Hypothalamus (tissue), 51 donors: ENCODE measurements at places on chromosomes 5 and 9.
A peak's percentile ranks its signal among the peaks of the same experiment; 100 is the strongest.

DNA sequence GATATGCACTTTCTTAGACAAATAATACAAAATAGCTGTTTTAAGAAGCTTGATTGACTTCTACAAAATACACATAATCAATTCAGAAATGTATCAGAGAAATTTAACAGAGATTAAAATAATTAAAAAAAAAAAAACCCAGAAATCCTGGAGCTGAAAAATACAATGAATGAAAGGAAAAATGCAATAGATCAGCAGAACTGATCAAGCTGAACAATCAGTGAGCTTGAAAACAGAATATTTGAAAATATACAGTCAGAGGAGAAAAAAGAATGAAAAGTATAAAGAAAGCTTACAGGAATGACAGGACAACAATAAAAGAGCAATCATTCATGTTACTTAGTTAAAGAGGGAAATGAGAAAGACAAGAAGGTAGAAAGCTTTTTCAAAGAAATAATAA, 41.7 kb upstream of the IL33 start:
- DNase-seq: no peak

DNA sequence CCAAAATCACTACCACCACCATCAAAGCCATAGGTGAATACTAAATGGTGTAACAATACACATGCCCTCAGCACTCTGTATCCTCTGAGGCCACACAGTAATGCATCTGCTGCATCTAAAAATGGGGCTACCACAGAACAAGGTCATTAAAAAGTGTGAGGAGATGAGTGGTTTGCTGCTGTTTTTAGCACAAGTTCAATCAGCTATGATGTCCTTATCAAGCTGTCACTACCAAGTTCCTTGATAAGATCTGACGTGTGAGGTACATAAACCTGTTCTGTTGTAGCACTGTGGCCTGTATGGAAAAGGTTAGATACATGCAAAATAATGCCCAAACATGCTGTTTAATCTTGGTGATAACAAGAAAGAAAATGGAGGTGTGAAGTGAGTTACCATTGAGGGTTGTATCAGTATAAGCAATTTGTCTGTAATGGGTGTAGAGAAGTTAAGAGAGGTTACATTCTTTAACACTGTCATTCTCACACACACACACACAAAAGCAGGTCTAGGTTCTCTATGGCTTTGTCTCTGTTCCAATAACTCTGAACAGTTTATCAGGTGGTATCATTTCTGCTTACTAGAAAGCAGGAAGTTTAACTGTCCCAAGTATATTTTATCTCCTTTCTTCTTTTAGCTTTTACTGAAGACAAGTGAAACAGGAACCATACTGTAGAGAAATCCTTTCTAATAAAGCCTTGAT, 252.9 kb downstream of the CWC27 start:
- no peak for DNase-seq

GRCh38 chr9:130368631-130369103, 76.1 kb upstream of the ASS1 start:
- no peak for DNase-seq

- DNase-seq: no peak
These were observed 123.7 kb downstream of the NTRK2 start for GRCh38 chr9:84793251-84793650.

DNA sequence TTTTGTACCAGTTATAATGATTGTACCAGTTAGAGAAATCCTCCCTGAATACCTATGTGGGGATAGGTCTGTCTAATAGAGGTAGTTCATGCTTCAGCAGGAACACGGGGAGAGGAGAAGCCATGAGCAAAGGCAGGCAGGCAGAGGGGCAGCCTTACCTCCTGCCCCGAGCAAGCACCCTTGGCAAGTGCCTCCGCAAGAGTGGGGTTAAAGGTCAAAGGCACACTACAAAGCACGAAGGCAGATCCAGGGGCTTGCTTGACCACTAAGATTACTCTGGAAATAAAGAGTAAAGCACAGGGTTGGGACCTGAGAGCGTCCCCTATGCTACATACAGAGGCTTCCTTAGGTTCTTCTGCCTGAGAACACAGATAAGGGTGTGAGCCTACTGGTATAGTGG, 100.9 kb downstream of the SEMA6A start:
- no peak for DNase-seq

- no peak for DNase-seq
These were observed 662.2 kb upstream of the CTNND2 start for GRCh38 chr5:12566441-12566840.

DNA sequence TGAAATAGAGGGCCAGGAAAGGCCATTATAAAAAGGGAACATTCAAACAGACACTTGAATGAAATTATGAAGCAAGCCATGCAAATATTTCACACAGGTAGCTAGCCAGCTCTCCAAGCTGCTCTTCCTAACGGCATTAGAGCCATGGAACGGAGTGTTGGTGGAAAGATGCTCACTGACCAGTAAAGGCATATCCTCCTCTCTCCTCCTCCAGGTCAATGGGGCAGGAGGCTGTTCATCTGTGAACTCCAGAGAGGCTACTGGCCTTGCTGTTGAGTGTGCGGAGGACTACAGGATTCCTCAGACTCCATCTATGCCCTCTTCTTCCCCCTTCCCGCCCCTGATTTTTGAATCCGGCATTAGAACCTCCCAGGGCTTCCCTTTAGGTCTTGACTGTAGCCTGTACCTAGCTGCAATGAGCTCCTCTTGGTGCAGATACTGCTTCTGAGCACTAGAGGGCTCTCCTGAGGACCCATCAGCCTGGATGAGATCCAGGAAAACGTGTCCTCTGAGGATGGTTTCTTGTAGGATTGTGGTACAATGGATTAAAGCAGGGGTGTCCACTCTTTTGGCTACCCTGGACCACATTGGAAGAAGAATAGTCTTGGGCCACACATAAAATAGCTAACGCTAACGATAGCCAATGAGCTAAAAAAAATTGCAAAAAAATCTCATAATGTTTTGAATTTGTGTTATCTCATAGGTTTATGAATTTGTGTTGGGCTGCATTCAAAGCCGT, 162.2 kb downstream of the SREK1 start:
- no peak for DNase-seq

GRCh38 chr5:16406023-16406422, 59.6 kb downstream of the ZNF622 start:
- DNase-seq: no peak

GRCh38 chr9:130209422-130209821, 37.2 kb downstream of the NCS1 start:
- no peak for DNase-seq

- DNase-seq: no peak
These were observed 293.0 kb downstream of the ZNF608 start for GRCh38 chr5:124453221-124454051.

GRCh38 chr5:115842089-115842935, 577 bp downstream of the AP3S1 start:
- no peak for DNase-seq

DNA sequence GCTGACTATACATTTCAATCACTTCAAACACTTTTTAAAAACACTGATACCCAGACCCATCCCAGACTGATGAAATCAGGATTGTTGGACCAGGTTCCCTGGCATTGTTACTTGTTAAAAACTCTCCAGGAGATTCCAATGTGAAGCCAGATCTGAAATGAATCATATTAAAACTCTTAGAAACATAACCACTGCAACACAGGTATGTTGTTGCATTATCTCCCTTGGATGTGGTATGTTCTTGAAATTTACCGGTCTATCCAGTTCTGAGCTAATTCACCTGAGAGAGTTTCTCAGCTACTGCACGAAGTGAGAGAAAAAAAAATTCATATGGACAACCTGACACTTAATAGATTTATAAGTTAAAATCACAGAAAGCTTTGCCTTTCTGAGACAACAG, 21.8 kb downstream of the MEF2C start:
- no peak for DNase-seq

GRCh38 chr5:168316139-168316578, 24.7 kb downstream of the WWC1 start:
- no peak for DNase-seq

- DNase-seq: no peak
These were observed 128.2 kb downstream of the OLFM1 start for GRCh38 chr9:135215571-135216161.

DNA sequence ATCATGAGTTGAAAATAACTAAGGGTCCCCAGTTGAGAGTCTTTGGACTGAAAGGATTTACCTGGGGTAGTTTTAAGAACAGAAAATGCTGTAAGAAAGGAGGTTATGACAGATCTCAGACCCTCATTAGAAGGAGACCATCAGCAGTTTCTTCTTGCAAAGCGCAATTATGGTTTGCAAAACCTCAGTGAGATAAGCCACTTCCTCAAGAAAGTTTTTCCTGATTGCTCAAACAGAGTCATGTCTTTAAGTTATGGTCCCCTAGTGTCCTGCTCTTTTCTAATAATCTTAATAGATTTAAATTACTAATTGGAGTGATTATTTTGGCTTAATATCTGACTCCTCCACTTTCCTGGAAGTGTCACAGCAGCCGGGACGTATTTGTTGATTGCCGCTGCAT, 293.2 kb upstream of the KLF4 start:
- no peak for DNase-seq

DNA sequence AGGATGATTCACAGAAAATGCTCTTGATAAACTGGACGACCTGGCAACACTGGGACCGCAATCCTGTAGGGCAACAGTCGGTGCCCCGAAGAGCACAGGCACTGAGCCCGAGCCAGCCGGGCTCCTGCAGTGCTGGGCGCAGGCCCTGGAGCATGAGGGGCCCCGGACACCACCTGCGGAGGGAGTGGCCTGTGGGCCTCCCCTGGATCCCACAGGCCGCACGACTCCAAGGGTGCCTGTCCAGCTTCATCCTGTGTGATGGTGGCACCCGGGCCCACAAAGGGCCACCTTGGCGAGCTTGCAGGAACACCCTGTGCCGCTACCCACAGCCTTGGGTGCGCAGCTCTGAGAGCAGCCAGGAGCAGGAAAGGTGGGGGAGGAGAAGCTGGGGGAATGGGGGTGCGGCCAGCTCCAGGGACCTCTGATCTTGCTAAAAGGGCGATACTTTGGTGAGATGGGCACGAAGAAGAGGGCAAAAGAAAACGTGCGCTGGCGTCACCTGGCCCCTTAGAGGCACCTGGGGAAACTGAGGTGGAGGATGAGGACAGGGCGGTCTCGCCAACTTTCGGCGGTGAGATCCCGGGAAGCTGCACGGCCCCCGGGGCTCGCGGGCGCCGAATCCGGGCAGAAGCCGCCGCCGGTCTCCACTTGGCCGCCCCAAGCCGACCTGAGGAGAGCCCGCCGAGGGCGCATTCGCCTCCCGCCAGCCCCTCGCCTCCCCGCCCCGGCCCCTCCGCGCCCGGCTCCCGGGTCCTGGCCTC, 722 bp downstream of the TBC1D9B start:
- peak; percentile 40 for DNase-seq

- DNase-seq: no peak
These were observed 1.5 kb downstream of the NKX2-5 start for GRCh38 chr5:173233347-173234128.

DNA sequence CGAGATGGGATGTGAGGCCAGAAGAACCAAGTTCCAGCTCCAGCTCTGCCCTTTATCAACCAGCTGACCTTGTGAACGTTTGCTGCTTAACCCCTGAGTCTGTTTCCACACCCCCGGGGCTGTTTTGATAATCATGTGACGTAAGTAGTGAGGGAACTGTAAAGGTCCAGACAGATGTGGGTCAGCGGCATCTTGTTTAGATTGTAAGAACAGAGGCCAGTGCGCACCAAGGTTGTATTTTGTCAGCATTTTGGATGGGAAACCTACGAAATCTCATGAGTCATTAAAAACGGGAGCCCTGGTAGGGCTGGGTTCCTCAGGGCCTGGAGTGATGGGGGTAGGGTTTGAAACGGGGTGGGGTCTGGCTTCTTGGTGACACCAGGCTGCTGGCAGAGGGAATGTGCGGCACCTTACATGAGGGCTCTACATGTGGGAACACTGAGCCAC, 13.8 kb upstream of the COL15A1 start:
- DNase-seq: no peak

GRCh38 chr5:148844433-148845280, 18.2 kb downstream of the ADRB2 start:
- DNase-seq: no peak

DNA sequence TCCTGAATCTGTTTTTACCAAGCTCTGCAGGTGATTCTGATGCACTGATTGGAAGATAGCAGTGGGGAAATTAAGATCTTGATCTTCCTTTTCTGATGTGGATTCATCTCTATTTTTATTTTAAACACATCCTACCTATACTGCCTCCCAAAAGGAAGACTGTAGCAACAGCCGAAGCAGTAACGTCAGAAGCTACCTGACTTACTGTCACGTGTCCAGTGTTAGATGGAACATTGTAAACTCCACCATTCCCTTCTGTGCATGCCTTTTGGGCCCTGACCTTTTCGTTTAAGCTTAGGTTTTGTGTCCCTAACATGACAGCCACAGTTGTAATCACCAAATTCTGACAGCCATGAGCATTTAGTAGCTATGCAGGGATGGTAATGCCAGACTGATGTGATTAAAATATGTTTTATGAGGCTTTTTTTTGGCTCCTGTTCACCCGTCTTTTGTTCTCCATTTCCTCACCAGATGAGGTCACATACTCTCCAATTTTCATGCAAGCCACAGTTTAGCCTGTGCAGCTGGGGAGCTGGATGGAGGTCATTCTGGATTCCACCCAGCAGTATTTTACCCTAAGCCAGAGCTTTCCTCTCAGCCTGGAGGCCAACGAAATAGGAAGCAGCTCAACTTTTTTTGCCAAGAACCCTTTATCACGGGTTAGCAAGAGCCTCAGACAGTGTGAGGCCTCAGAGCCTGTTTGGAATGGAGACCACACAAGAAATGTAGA, 15.6 kb upstream of the FOXD1 start:
- DNase-seq: no peak

- no peak for DNase-seq
These were observed 463.5 kb upstream of the RGMB start for GRCh38 chr5:98309785-98310598.

DNA sequence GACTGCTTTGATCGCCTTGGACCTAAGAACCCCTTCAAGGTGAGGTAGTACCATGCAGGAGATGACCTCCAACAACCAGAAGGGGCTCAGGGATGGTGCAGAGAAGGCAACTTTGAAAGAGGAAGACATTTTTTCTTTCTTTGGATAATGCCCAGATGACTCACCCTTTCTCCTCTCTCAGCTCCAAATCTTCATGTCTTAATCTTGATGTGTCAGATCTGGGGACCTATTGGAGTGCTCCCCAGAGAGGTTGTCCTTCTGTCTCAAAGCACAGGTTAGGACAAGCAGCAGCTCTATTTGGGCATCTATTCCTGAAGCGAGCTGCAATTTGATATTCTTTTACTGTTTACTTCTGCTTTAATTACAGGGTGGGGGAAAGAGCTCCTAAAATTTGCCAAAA, 229.9 kb upstream of the MAP3K1 start:
- no peak for DNase-seq

GRCh38 chr5:54323495-54323894, 13.1 kb upstream of the ARL15 start:
- DNase-seq: no peak

GRCh38 chr5:16884595-16884994, 51.5 kb downstream of the MYO10 start:
- DNase-seq: no peak

DNA sequence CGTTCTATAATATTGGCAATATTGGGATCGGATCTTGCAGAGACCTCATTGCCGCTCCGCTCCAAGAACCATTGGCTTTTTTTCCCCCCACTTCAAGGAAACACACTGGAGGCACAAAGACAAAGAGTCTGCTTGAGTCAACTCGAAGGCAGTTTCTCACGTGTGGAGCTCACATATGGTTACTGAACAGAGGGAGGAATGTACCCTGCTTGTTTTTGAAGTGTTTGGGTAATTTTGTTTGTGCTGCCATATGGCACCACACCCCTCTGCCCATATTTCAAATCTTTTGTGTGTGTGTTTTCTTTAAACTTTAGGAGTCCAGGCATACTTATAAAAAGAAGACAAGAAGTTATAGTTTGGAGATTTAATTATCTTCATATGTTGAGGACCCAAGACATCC, 595.9 kb downstream of the DTWD2 start:
- DNase-seq: no peak

GRCh38 chr5:179732918-179733771, 523 bp downstream of the MAML1 start:
- peak; percentile 10 for DNase-seq
